ENCODE measurements at places on chromosomes 1 and 21.

DNA sequence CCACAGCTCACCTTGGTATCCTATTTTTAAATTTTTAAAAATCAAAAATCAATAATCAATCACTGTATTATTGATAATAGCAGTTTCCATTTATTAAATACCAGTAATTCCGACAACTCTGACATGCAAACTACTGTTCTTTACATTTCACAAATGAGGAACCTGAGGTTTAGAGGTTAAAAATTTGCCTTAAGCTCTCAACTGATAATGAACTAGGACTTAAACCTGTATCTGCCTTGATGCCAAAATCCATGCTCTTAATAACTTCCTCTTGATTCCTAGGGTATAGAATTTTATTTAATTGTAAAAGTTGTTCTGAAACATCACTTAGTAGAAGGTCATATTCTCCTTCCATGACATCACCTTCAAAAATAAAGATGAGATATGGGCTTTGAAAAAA is 5.6 kb downstream of the ARHGAP29 start:
- no peaks in the 10 kb centered on the region for H3K4me1 ChIP-seq
- no peak for DNase-seq
- no peak overlapping the region for H3K4me3 ChIP-seq
- no peaks in the 10 kb centered on the region for H3K27me3 ChIP-seq

DNA sequence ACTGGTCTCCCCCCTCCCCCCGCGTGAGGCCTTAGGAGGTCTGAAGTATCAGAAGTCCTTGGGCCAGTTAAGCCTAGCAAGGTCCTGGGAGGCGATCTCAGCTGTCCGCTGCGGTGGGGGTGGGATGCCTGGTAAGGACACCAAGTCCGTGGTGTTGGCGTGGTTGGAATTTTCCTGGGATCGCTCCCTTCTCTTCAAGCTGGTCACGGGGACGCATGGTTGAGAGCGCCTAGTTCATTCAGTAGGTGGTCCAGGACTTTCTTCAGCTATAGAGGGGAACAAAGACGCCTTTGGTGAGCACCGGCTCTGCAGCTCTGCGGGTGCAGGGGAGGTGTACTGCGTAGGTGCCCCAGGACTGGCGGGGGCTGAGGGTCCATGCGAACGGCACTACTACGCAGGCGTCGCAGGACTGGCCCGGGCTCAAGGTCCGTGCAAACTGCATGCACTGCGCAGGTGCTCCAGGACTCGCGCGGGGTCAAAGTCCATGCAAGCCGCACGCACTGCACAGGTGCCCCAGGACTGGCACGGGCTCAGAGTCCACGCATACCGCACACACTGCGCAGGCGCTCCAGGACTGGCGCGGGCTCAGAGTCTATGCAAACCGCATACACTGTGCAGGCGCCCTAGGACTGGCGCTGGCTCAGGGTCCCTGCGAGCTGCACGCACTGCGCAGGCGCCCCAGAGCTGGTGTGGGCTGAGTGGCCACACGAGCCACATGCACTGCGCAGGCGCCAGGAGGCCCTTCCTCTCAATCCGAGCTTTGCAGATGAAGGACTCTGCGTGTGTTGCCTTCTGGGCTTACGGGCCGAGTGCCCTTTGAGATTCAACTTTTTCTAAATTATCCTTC is 36.6 kb upstream of the HMGN1 start:
- peak overlapping the region; percentile 27 for H3K4me3 ChIP-seq
- H3K36me3 ChIP-seq: 0 out of 2 replicates have a peak, but pooled peaks cover 2% of the 10 kb centered on the region
- DNase-seq: peak; percentile 83
- no peak overlapping the region for H3K27ac ChIP-seq
- H3K4me1 ChIP-seq: peaks cover 35% of the 10 kb centered on the region
- no peaks in the 10 kb centered on the region for H3K27me3 ChIP-seq

GRCh38 chr21:21688889-21689288 is 690.7 kb downstream of the NCAM2 start:
- H3K27ac ChIP-seq: no peak overlapping the region
- DNase-seq: no peak

DNA sequence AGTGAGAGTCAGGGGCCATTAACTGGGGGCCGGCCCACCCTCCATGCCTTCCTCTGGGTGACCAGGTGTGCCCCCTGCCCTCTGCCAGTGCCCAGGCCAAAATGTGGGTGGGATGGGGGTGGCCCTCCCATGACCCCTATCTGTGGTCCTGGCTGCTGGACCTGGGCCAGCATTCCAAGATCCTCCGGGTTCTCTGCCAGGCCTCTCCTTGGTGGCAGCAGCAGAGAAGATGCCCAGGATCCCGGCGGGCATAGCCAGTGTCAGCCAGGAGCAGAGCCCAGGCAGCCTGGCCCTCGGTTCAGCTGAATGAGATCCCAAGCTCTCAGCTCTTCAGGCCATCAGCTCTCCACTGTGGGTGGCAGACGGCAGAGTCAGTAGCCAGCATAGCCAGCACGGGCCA is 31.3 kb upstream of the ACTRT2 start:
- H3K4me1 ChIP-seq: no peaks in the 10 kb centered on the region
- no peak overlapping the region for H3K4me3 ChIP-seq
- no peaks in the 10 kb centered on the region for H3K27me3 ChIP-seq
- no peak overlapping the region for H3K27ac ChIP-seq
- DNase-seq: no peak
- no peaks in the 10 kb centered on the region for H3K36me3 ChIP-seq

DNA sequence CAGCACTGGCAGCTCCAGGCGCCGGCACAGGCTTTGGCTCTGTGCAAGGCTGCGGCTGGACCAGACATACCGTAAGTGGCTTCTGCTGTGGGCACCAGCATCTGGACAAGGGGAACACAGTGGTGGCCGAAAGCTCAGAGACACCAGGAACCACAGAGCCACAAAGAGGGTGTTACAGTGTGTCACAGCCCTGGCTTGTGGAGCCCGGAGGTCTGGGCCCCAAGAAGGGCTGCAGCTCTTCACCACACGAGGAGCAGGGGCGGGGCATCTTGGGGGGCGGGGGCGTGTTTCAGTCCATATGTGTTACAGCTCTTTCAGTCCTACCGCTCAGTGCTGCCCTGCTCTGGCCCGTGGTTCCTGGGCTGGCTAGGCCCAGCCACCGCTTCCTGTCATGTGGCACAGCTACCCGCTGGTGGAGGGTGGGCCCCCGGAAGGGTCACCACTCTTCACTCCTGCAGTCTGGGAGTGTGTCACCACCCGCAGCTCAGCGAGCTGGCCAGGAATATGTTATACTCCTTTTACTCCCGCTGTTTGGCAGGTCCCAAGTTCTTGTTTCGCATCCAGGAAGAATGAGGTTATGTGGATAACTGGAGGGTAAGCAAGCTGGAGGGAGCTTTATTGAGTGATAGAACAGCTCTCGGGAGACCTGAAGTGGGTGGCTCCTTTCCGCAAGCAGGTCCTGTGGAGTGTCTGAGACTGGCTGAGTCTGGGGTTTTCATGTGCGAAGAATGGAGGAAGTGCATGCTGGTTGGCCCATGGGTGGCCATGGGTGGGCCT is 3.3 kb upstream of the LSM10 start:
- DNase-seq: peak; percentile 98
- H3K4me1 ChIP-seq: peaks cover 26% of the 10 kb centered on the region
- no peaks in the 10 kb centered on the region for H3K27me3 ChIP-seq
- peak overlapping the region; percentile 70 for H3K27ac ChIP-seq
- peak overlapping the region; percentile 41 for H3K4me3 ChIP-seq
- peaks cover 8% of the 10 kb centered on the region for H3K36me3 ChIP-seq

GRCh38 chr1:171434717-171435346 is 50.5 kb upstream of the PRRC2C start:
- no peaks in the 10 kb centered on the region for H3K36me3 ChIP-seq
- H3K4me1 ChIP-seq: peaks cover 46% of the 10 kb centered on the region
- H3K27ac ChIP-seq: peak overlapping the region; percentile 87
- no peaks in the 10 kb centered on the region for H3K27me3 ChIP-seq
- H3K4me3 ChIP-seq: 0 out of 2 replicates have a peak overlapping the region, but pooled peaks have one; percentile 14

All from SJSA1 (cell line).